Amygdala (tissue), 56 donors: ENCODE measurements at places on chromosomes 11 and 22.

GRCh38 chr11:119339589-119340334, 921 bp downstream of the C1QTNF5 start:
- DNase-seq: no peak

GRCh38 chr11:17775507-17776211, 41.1 kb downstream of the KCNC1 start:
- no peak for DNase-seq

DNA sequence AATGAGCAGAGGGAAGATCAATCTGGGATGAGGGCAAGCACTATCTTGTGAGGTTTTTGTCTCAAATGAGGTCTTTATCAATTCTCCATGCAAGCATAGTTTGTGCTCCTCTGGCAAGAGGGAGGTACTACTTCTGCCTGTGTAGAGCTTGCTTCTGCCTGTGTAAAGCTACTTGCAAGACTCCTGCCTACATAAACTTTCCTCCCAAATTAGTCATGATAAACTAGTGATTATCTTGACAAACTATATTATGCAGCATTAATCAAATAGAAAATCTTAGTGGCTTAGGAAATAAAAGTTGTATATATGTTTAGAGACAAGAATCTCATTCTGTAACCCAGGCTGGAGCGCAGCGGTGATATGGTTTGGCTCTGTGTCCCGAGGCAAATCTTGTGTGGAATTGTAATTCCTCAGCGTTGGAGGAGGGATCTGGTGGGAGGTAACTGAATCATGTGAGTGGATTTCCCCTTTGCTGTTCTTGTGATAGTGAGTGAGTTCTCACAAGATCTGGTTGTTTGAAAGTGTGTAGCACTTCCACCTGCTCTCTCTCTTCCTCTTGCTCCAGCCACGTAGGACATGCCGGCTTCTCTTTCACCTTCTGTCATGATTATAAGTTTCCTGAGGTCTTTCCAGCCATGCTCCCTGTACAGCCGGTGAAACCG, 8.0 kb upstream of the MMP10 start:
- no peak for DNase-seq

DNA sequence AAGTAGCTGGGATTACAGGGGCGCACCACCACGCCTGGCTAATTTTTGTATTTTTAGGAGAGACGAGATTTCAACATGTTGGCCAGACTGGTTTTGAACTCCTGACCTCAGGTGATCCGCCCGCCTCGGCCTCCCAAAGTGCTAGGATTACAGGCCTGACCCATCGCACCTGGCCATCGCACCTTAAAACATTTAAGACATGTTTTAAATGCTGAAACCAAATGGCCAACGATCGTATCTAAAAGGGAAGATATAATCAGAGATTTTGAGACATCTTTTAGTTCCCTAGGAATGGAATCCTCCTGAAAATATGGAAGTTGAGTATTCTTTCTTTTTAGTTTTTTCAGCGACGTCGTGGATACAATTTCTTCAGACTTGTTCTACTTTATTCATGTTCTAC, 21.8 kb upstream of the APOBEC3A start:
- DNase-seq: no peak
